ENCODE measurements at places on chromosomes 7 and 10.
A peak's percentile ranks its signal among the peaks of the same experiment; 100 is the strongest.

GRCh38 chr7:94064541-94065191 is 60.5 kb upstream of the BET1 start:
- no peak for DNase-seq

DNA sequence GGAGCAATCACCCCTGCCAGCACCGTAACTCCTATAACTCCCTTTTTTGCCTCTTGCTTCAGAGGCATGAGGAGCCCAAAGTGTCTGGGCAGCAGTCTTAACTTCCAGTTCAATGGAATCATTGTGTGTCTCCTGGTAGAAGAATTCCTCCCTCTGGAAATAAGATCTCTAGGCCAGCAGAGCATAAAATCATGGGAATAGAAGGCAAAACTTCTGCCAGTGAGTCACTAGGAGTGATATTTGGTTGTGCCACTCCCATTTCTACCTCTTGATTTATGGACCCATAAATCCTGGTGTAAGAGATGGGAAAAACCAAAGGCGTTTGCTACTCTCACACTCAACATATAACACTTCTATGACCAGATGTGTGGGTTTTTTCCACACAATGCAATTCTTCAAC is 104.9 kb upstream of the FAM180A start:
- DNase-seq = no peak

DNA sequence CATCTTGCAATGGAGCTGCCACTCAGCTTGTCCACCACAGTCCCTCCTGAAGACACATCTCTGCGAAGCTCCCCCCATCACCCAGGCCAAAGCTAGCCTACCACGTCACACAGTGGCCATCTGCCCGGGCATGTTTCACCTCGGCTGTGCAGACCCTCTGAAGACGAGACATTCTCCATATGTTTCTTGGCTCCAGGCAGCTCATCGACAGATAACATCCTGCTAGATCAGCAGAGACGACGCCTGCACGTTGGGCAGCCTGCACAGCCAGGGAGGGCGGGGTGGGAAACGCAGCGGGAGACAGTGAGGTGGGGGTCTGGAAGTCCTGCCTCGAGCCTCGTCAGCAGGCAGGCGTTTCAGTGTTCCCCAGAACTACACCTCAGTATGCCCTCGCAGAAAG is 53.0 kb downstream of the PTPRN2 start:
- DNase-seq = no peak

GRCh38 chr10:100157156-100157555 is 28.7 kb downstream of the ERLIN1 start:
- no peak for DNase-seq

- DNase-seq = no peak
These were observed 646.9 kb downstream of the SORCS3 start for GRCh38 chr10:105288026-105288425.

- no peak for DNase-seq
These were observed 23.4 kb downstream of the MCMBP start for GRCh38 chr10:119849031-119849789.

DNA sequence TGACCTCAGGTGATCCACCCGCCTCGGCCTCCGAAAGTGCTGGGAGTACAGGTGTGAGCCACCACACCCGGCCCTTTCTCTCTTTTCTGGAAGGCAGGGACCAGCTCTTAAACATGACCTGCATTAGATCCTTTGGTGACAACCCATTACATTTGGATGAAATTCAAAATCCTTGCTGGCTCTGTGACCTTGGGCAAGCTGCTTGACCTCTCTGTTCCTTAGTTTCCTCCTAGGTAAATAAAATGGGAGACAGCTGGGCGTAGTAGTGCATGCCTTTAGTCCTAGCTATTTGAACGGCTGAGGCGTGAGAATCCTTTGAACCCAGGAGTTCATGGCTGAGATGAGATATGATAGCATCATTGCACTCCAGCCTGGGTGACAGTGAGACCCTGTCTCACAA is 23.7 kb downstream of the LDB1 start:
- DNase-seq = no peak

GRCh38 chr10:123529146-123529760 is 136.9 kb upstream of the GPR26 start:
- no peak for DNase-seq

- DNase-seq = no peak
These were observed 163.2 kb upstream of the PRR15 start for GRCh38 chr7:29400437-29400836.

DNA sequence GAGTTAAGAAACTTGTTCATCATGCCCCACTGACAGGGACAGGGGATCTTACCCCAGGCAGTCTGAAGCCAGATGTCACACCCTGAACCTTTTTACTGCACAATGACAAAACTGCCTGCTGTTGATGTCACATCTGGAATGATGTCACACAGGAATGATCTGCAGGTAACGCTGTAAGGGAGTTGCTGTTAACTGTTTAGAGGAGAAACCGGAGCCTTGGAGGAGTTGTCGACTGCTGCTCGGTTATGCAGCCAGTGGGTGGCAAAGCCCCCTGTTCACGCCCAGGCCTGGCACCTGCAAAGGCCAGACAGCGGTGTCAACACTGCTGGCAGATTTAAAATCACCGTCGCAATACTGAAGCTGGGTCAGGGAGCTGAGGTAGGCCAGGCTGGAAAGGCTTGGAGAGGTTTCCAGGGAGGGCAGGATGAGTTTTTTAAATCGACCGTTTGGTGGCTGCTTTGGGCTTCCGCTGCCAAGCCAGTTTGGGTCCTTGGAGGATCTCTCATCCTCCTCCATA is 10.0 kb upstream of the SLIT1 start:
- no peak for DNase-seq

- no peak for DNase-seq
These were observed 147.0 kb downstream of the PPP1R9A start for GRCh38 chr7:95054386-95054785.

- no peak for DNase-seq
These were observed 708.3 kb downstream of the CCSER2 start for GRCh38 chr10:85036661-85037060.

- DNase-seq = no peak
These were observed 85.8 kb downstream of the SNX13 start for GRCh38 chr7:17854261-17855047.

- no peak for DNase-seq
These were observed 68.2 kb upstream of the CHST15 start for GRCh38 chr10:124161601-124162000.

DNA sequence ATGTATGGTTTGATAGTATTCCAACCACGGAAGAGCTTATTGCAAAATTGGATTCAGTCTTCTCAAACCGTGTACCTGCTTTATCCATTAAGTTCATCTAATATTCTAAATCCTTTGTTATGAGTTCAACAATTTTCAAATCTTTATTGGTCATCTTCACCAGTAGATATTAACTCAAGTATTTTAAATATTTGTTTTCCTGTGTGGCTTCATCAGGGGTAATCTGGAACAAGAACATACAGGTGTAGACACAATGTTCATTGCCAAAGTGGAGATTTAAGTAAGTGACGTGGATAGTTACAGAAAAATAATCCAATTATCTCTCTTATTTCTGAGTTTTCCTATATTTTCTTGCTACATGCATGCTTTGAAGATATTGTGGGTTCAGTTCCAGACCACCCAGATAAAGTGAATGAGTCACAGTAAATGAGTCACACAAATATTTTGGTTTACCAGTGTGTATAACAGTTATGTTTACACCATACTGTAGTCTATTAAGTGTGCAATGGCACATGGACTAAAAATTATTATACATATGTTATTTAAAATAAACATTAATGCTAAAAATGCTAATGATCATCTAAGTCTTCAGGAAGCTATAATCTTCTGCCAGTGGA is 429.0 kb upstream of the POT1 start:
- no peak for DNase-seq

- DNase-seq = no peak
These were observed 35.5 kb downstream of the CTBP2 start for GRCh38 chr10:125124907-125125306.

DNA sequence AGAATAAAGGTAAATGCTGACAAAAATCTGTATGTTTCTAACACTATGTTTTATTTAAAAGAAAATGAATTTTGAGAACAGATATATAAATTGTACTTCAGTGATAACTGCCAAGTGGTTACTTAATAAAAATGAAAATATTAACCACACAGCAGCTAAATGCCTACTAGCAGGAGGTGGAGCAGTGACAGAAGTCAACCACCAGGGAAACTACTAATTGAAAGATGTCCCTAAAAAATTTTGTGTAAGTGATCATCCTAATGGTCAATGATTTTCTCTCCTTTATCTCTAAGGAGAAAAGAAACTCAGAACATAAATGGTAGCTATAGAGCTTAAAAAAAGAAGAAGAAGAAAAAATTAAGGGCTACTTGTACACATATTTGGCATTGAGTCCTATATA is 22.9 kb downstream of the WNT16 start:
- no peak for DNase-seq

GRCh38 chr7:44145969-44146911 is 5.1 kb upstream of the MYL7 start:
- no peak for DNase-seq

DNA sequence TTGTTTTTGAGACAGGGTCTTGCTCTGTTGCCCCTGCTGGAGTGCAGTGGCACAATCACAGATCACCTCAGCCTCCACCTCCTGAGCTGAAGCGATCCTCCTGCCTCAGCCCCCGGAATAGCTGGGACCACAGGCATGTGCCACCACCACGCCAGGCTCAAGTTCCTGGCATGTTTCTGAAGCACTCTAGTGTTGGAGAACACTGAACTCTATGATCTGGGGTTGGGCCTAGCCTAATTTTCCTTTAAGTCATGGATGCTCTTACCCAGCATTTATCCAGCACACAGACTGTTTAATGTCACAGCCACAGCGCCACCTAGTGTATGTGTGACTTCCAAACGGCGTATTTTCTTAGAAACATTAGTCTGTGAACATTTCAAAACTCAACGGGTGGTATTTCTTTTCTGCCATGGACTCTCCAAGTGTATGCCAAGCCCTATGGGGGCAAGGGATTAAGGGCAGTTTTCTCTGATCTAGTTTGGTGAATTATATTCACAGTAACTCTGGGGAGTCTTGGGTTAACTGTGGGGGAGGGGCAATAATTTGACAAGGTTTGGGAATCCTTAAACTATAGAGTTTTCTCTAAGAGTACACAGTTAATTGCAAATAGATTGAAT is 91.8 kb downstream of the CREM start:
- peak; percentile 81 for DNase-seq

DNA sequence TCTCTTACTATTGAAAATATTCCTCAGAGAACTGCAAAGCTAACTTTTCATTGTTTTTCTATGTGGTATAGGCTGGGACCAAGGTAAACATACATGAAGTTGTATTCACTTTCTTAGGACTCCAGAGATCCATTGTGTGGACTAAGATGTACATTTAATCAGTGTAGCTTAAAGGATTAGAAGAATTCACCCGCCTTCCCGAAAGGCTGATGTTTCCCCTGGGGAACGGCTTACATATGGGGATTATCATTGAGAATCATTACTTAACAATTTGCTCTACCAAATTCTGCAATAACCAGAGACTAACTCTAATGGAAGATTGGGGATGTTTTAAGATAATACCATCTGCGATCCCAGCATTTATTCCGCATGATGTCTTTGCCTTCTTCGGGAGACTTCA is 257.1 kb upstream of the KIAA1217 start:
- DNase-seq = no peak

GRCh38 chr7:87057210-87057609 is 2.2 kb downstream of the ELAPOR2 start:
- no peak for DNase-seq

Data from effector memory CD8-positive, alpha-beta T cell (primary cell).